Camera-type eye (tissue), 1 donor: ENCODE measurements at places on chromosomes 12 and 14. TPM values are rescaled to one million over a fixed set of nuclear protein-coding genes. Genes with fewer than 3 reads are reported as not detected.

TMPRSS12 gene
- not detected for total RNA-seq

FRMD6 gene
- total RNA-seq, result 77.0 TPM

FAM186B gene
- total RNA-seq, result 0.44 TPM

NKX2-8 gene
- total RNA-seq, result not detected

TXNDC16 gene
- total RNA-seq, result 37.0 TPM

SLC4A8 gene
- 27.6 TPM for total RNA-seq

MORN3 gene
- 0.99 TPM for total RNA-seq

NKX2-1 gene
- total RNA-seq, result not detected

OR4E2 gene
- not detected for total RNA-seq

GLI1 gene
- total RNA-seq, result 7.1 TPM

RPL10L gene
- not detected for total RNA-seq

RASSF9 gene
- 5.9 TPM for total RNA-seq

NTS gene
- 1.8 TPM for total RNA-seq
